ENCODE measurements at places on chromosomes 16 and 17. TPM values are rescaled to one million over a fixed set of nuclear protein-coding genes. Genes with fewer than 3 reads are reported as not detected.

Gene CCDC154
- total RNA-seq, result 0.44 TPM

Gene LLGL2
- total RNA-seq, result 8.7 TPM

DNA sequence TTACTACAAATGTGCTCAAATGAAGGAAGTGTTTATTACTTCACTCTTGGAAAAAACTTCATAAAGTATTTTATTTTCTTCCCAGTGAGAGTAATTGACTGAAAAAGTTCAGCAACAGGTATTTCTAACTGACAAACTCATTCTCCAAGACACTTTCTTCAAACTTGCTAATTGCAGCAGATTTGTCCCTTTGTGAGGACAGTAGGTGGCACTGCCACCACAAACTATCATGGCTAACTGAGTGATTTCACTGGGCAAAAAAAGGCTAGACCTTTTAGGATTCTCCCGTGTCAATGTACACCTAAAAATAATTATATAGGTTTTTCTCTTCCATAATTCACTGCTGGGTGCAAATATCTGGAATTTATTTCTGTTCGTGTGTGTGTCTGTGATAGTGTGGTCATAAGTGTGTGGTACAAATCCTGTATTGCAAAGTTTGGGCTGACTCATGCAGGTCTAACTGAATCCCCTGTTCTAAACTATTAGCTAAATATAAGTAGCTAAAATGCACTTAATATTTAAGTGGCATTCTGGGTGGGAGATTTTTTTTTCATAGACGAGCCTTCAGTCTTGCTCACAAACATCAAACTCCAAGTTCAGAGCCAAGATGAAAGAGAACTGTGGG is 3.9 kb downstream of the HS3ST3A1 start:
- no peak overlapping the region for H3K27ac ChIP-seq
- H3K27me3 ChIP-seq, result peaks cover 38% of the 10 kb centered on the region
- no peak overlapping the region for H3K4me3 ChIP-seq
- peaks cover 15% of the 10 kb centered on the region for H3K4me1 ChIP-seq

Gene NUFIP2
- 29.4 TPM for total RNA-seq

Gene KIF2B
- not detected for total RNA-seq

- H3K4me1 ChIP-seq, result peaks cover 9% of the 10 kb centered on the region
- no peak for DNase-seq
- H3K27me3 ChIP-seq, result no peaks in the 10 kb centered on the region
- no peak overlapping the region for H3K27ac ChIP-seq
- H3K36me3 ChIP-seq, result peaks cover 4% of the 10 kb centered on the region
Observed at GRCh38 chr16:70658921-70659320, 12.6 kb downstream of the IL34 start.

Gene PRR15L
- not detected for total RNA-seq

DNA sequence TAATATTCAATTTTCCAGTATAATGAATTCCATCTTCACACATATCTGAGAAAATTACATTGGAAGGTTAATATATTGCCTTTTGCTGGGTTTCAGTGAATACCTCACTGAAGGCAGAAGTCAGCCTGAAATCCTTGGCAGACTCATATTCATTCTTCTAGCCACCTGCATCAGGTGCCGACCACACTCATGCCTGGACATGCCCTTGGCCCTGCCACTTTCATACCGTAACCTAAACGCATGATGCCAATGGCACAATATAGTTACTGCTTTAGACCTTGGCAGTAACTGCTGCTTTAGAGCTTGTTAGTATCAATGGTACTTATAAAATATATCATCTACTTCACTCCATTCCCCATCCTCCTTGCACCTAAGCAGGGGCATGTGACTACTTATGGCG is 817.6 kb upstream of the CDH8 start:
- no peak overlapping the region for H3K27ac ChIP-seq
- no peaks in the 10 kb centered on the region for H3K36me3 ChIP-seq
- H3K4me3 ChIP-seq, result no peak overlapping the region
- no peaks in the 10 kb centered on the region for H3K4me1 ChIP-seq
- no peak for DNase-seq

Gene KRTAP4-2
- not detected for total RNA-seq

- H3K4me1 ChIP-seq, result no peaks in the 10 kb centered on the region
- H3K4me3 ChIP-seq, result no peak overlapping the region
- DNase-seq, result no peak
- H3K27ac ChIP-seq, result no peak overlapping the region
- H3K27me3 ChIP-seq, result no peaks in the 10 kb centered on the region
- H3K36me3 ChIP-seq, result no peaks in the 10 kb centered on the region
Observed at GRCh38 chr16:72195609-72196008, 23.7 kb upstream of the PMFBP1 start.

DNA sequence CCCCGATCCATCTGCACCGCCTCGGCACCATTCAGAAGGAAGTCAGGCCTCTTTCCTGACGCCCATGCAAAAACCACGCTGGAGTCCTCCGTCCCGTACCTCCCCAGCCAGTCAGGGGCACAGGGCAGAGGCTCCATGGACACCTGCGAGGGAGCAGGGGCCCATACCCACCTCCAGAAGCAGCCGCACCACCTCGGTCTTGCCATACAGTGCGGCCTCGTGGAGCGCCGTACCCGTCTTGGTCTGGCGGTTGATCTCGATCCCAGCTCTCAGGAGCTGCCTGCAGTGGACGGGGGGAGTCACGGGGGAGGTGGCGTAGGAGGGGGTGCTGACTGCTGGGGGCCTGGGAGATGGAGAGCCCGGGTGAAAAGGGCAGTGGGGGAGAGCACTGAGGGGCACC is 9.2 kb downstream of the CASKIN2 start:
- H3K4me1 ChIP-seq, result peaks cover 89% of the 10 kb centered on the region
- no peak overlapping the region for H3K4me3 ChIP-seq
- peak overlapping the region; percentile 76 for H3K27ac ChIP-seq
- no peaks in the 10 kb centered on the region for H3K36me3 ChIP-seq
- DNase-seq, result no peak

- H3K27ac ChIP-seq, result no peak overlapping the region
- peaks cover 25% of the 10 kb centered on the region for H3K36me3 ChIP-seq
- H3K4me3 ChIP-seq, result no peak overlapping the region
- peaks cover 75% of the 10 kb centered on the region for H3K4me1 ChIP-seq
Observed at GRCh38 chr17:82270651-82271050, 2.8 kb downstream of the CSNK1D start.

- DNase-seq, result no peak
- H3K36me3 ChIP-seq, result peaks cover 16% of the 10 kb centered on the region
- H3K4me1 ChIP-seq, result peaks cover 6% of the 10 kb centered on the region
- no peak overlapping the region for H3K27ac ChIP-seq
- H3K27me3 ChIP-seq, result no peaks in the 10 kb centered on the region
Observed at GRCh38 chr17:67212714-67213417, 32.1 kb downstream of the HELZ start.

GRCh38 chr17:40819528-40820125 is 2.8 kb downstream of the KRT10 start:
- H3K36me3 ChIP-seq, result no peaks in the 10 kb centered on the region
- H3K4me1 ChIP-seq, result peaks cover 6% of the 10 kb centered on the region
- H3K27ac ChIP-seq, result peak overlapping the region; percentile 74
- H3K4me3 ChIP-seq, result peak overlapping the region; percentile 36
- no peaks in the 10 kb centered on the region for H3K27me3 ChIP-seq
- peak; percentile 7 for DNase-seq

GRCh38 chr16:83952587-83952939 is 477 bp upstream of the OSGIN1 start:
- no peaks in the 10 kb centered on the region for H3K27me3 ChIP-seq
- peak overlapping the region; percentile 89 for H3K27ac ChIP-seq
- H3K4me1 ChIP-seq, result peaks cover 18% of the 10 kb centered on the region

- DNase-seq, result no peak
- no peak overlapping the region for H3K4me3 ChIP-seq
- H3K27me3 ChIP-seq, result no peaks in the 10 kb centered on the region
Observed at GRCh38 chr16:60151987-60152386, 1417.9 kb upstream of the GOT2 start.

Gene CCT6B
- total RNA-seq, result 7.5 TPM

DNA sequence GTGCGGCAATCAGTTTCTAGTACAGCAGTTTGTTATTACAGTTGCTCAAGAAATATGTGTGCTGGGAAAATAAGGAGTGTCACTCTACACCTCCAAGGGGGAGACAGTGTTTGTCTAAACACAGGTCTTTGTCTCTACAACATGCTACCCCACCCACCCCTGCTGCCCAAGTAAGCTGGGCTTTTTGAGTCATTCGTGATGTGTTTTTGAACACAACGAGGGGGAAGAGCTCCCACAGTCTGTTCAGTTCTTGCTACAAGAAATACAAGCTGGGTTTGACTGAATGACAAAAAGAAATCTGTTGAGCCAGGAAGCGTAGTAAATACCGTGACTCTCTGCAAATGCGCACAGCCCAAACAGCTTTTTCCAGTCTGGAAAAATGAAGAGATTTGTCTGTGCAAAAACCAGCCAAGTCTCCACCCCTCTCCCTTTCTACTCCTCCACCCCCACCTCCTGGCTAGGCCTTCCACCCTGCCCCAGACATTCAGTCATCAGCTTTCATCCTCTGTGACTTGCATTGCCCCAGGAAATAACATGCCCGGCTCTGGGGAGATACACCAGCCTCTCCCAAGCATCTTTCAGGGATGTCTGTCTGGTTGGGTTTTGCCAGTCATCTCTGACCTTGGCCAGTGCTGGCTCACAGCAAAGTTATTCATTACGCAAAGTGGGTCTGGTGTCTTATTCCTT is 25.7 kb downstream of the CHD9 start:
- peak overlapping the region; percentile 52 for H3K27ac ChIP-seq
- H3K27me3 ChIP-seq, result no peaks in the 10 kb centered on the region
- no peaks in the 10 kb centered on the region for H3K36me3 ChIP-seq
- H3K4me1 ChIP-seq, result peaks cover 69% of the 10 kb centered on the region

GRCh38 chr17:80813318-80813717 is 178.3 kb upstream of the CHMP6 start:
- DNase-seq, result no peak
- H3K4me1 ChIP-seq, result no peaks in the 10 kb centered on the region
- no peak overlapping the region for H3K4me3 ChIP-seq

DNA sequence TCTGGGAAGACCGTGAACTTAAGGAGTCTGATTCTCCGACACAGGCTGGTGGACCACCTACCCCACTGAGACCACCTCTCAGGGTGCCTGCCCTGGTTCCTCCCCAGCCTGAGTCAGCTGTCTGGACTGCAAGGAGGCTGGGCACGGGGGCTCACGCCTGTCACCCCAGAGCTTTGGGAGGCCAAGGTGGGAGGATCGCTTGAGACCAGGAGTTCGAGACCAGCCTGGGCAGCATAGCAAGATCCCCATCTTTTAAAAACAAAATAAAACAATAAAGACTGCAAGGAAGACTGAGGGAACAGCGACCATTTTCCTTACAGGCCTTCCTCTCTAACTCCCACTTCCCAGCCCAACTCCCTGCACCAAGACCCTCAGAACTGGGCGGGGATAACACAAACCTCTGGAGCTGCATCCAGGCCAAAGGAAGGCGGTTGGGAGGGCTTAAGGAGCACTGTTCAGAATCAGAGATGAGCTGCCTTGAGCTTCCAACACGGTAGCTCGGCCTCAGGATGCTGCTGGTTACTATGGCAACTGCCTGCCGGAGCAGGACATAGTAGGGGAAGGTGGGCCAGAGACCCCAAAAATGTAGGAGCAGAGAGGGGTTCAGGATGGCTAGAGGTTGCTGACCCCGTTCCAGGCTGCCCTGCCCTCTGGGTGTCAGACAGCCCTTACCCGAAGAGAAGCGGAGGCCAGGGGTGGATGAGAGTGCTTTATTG is 4.4 kb downstream of the APOBR start:
- no peaks in the 10 kb centered on the region for H3K27me3 ChIP-seq
- no peaks in the 10 kb centered on the region for H3K36me3 ChIP-seq
- no peak overlapping the region for H3K27ac ChIP-seq
- H3K4me1 ChIP-seq, result no peaks in the 10 kb centered on the region
- no peak overlapping the region for H3K4me3 ChIP-seq

Gene KLHDC4
- 26.9 TPM for total RNA-seq

Gene CMTM2
- not detected for total RNA-seq

DNA sequence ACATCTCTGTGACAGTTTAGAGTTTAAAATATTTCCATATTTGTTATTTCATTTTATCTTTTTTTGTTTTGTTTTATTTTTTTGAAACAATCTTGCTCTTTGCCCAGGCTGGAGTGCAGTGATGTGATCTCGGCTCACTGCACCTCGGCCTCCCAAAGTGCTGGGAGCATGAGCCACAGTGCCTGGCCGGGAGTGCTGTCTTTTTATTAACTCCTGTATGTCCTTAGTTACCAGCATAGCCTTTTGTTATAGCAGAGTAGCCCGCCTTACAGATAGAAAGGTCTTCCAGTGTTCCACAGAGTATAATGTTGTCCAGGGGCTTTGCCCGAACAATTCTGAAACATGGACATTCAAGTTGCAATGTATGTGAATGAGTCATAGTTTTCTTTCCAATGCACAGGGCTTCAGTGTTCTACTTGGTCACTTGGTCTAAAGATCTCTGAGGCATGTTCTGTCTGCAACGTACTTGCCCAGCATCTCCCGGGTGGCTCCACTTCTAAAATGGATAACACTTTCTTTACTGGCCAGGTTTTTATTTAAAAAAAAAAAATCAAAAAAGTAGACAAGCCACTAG is 125.6 kb downstream of the KCNJ18 start:
- DNase-seq, result no peak
- no peak overlapping the region for H3K27ac ChIP-seq
- no peaks in the 10 kb centered on the region for H3K36me3 ChIP-seq
- no peaks in the 10 kb centered on the region for H3K27me3 ChIP-seq
- no peak overlapping the region for H3K4me3 ChIP-seq

DNA sequence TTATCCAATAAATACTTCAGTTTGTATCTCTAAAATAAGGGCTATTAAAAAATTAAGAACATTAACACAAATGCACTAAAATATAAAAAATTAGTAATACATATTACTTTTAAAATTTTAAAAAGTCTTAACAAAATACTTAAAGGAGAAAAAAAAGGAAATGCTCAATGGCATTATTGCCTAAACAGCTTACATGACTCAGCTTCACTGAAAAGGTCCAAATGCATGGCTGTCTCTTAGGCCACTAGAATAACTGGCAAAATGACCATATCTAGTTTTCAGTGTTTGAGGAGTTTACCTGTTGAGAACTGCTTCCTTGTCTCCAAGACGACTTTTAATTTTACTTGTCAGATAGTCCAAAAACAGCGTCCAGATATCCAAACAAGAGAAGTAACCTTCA is 66.0 kb downstream of the XPO6 start:
- no peak overlapping the region for H3K27ac ChIP-seq
- H3K4me1 ChIP-seq, result peaks cover 7% of the 10 kb centered on the region
- no peaks in the 10 kb centered on the region for H3K27me3 ChIP-seq
- no peaks in the 10 kb centered on the region for H3K36me3 ChIP-seq
- H3K4me3 ChIP-seq, result no peak overlapping the region

GRCh38 chr17:37043201-37043600 is 94.4 kb downstream of the AATF start:
- no peak overlapping the region for H3K27ac ChIP-seq
- no peaks in the 10 kb centered on the region for H3K27me3 ChIP-seq
- no peak overlapping the region for H3K4me3 ChIP-seq

DNA sequence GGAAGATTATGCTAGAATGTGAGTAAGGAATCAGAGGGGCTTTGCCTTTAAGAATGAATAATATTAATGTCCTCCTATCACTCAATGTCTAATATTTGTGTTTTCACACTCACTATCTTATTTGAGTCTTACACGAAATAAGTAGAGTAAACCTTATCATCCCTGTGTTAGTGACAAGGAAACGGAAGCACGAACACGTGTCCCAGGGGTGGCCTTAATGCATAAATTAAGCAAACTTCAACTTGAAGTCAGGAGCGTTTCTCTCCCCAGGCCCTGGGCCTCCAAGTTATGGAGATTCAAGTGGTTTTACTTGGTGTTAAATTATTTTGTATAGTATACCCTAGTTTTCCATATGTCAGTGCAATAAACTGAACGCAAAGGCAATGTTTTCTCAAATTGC is 96.0 kb downstream of the WDR59 start:
- no peaks in the 10 kb centered on the region for H3K27me3 ChIP-seq
- no peak for DNase-seq
- no peak overlapping the region for H3K4me3 ChIP-seq
- no peaks in the 10 kb centered on the region for H3K36me3 ChIP-seq
